ENCODE measurements at places on chromosomes 1 and 21.
A peak's percentile ranks its signal among the peaks of the same experiment; 100 is the strongest.

GRCh38 chr1:168161459-168161858, 17.3 kb upstream of the TIPRL start:
- DNase-seq, result no peak

DNA sequence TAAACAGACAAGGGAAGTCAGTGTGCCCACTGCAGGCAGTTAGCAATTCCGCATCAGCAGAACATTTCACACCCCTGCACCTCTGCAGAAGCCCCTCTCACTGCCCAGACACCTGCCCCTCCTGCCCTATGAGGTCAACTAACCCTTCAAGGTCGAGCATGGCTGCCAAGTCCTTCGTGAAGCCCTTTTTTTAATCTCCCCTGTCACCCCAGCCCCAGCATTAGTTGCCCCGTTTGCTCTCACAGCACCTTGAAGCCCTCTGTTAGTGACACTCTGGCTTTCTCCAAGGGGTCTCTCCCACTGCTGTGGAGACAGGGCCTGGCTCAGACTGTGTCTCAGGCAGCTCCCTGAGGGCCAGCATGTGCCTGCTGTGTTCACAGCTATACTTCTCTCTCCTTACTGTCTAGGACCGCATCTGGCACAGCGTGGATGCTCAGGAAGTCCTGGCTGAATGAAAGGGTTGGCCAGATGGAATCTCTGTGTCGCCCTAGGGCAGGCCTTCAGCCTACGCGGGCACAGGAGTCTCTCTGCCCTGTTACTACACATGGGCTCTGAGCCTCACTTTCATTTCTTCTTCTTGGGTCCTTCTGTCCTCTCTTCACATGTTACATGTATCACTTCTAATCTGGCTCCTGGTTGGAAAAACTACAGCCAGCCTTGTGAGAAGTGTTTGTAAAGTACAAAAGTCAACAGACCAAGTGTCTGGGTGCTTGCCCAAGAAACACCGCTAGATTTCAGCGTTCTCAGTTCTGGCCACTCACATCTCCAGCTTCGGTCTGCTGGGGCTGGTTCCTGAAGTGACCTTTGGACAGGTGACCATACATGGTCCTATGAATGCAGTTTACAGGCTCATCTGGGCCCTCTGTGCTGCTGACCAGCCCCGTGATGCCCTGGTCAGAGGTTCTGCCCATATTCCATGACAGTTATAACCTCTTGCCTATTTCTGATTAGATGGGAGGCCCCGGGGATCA, 19.7 kb downstream of the SLC2A1 start:
- DNase-seq, result no peak

- DNase-seq, result no peak
Measured at GRCh38 chr1:39149509-39149908, 55.0 kb upstream of the MACF1 start.

DNA sequence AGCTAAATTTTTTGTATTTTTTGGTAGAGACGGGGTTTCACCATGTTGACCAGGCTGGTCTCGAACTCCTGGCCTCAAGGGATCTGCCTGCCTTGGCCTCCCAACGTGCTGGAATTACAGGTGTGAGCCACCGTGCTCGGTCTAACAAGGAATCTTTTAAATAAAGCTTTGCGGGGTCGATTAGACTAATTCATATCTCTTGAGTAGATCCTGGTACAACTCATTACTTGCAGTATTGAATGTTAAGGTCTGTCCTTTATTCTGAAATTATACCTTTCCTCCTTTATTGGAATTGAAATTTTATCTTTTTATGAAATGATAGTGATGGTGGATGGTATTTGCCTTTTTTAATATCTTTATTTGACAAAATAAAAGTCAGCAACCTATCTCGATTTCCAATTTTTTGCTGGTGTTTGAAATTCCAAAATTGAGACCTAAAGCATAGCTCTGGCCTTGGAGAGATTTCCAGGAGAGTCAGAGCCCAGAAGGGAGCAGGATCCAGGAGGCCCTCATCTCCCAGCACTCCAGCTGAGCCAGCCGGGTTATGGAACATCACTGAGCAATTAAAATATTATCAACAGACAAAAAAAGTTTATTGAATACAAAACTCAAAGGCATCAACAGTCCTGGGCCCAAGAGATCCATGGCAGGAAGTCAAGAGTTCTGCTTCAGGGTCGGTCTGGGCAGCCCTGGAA, 4.7 kb downstream of the S100A2 start:
- no peak for DNase-seq

DNA sequence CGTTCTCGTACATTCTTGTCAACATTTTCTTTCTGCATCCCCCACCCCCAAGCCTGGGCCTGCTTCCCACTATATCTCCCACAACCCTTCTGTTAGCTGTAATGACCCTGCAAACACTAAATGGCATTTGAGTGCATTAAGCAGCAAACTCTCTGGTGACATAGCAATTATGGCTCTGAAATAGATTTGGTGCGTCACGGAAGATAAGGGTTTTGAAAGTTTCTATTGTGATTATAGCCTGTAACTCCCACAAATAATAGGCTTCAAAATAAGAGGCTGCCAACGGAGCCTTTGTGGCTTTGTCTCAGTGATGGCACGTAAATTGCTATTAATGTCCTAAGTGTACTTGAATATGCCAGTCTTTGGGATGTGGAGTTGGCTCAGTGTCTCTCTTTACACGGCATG, 277.6 kb downstream of the PBX1 start:
- DNase-seq, result no peak

DNA sequence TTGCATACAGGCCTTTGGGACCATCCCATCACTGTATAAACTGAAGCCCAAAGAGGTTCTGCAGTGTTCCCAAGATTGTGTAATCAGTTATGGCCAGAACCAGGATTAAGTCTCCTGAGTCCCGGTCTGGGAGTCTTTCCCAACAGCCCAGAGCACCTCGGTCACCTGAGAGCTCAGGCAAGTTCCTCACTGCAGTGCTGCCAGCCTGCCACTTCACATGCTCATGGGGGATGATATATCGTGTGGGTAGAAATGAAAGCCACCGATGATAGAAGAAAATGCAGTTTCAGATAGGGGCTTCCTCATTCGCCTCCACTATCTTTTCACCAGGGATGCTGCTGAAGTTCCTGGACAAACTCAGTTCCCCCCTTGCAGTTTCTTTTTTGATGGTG, 30.4 kb downstream of the FHAD1 start:
- no peak for DNase-seq

- DNase-seq, result peak; percentile 51
Measured at GRCh38 chr1:24486331-24487065, 16.1 kb upstream of the RCAN3 start.

GRCh38 chr1:26853156-26853555, 9.8 kb upstream of the SFN start:
- peak; percentile 73 for DNase-seq

DNA sequence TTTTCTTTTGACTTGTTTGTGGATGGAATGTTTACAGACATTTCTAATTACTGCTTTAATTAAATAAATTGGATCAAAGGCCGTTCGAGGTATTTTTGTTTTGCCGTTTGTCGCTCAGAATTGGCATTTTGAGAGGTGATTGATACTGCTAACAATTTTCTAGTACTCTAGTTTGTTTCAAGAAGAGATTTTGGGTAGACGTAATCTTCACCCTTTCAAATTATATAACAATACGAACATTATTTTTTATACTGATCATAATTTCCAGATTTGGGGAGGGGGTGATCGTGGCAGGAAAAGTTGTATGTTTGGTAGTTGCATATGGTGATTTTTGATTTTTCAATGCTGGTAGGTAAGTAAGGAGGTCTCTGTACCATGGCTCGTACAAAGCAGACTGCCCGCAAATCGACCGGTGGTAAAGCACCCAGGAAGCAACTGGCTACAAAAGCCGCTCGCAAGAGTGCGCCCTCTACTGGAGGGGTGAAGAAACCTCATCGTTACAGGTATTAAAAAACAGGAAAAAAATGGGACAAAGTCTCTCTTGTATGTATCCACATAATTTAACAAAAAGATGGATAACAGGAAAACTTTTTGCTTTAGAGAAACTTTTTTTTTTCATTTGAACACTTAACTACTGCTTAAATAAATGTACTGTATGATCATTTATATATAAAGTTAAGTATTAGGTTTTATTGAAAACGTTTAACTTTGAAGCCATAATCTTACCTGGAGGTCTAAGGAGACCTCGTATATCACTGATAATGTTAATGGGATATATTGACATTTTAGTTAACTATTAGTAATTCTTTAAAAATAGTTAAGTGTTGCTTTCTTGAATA, 1.7 kb downstream of the H3-3A start:
- DNase-seq, result peak; percentile 50

- peak; percentile 34 for DNase-seq
Measured at GRCh38 chr1:89721351-89721750, 88.4 kb downstream of the LRRC8C start.

- DNase-seq, result no peak
Measured at GRCh38 chr1:167798952-167799351, 77.2 kb downstream of the MPZL1 start.

DNA sequence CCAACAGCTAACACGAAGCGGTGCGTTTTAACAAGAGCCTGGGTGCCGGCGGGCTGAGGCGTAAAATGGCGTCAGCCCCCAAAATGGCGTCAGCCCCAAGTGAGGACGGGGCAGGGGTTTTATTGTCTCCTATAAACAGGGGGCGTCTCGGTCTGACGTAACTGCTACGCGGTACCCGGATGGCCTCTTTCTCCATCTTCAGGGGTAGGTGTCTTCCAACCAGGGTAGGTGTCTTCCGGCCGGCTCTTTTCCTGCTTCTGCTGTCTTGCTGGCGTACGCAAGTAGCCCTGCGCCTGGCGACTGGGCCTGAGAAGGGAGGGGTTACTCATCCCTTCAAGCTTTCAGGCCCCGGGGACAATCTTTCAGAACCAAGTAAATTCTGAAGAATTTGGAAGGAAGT, 45.3 kb downstream of the LGR6 start:
- no peak for DNase-seq

- no peak for DNase-seq
Measured at GRCh38 chr1:9031484-9032259, 5.4 kb upstream of the SLC2A7 start.

- no peak for DNase-seq
Measured at GRCh38 chr1:119862276-119862675, 34.0 kb downstream of the ADAM30 start.

- DNase-seq, result no peak
Measured at GRCh38 chr1:8122160-8122476, 96.0 kb upstream of the ERRFI1 start.

DNA sequence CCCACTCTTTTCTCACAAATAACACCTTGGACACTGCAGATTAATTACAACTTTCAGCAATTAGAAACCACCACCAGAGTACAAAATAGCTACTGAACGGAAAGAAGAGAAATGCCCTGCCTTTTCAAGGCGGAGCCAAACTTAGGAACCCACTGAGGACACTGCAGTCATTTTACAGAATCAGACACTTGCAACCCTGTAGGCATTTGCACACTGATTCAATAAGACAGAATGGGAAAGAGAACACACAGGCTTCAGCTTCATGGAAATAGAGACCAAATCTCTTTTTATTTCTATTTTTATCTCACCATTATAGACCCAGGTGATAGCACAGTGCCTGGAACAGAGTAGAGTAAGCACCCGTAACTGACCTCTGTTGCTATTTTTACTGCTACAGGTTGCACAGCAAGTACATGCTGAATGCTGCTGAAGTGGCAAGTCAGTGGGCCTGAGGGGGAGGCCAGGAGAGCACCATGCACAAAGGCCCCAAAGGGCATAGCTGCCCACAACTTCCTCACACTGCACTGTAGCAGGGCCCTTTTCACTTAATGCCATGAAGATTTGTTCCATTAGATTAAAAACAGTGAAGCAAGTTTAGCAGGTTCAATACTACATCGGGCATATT, 50.7 kb upstream of the EDARADD start:
- no peak for DNase-seq

- no peak for DNase-seq
Measured at GRCh38 chr1:22524481-22524880, 38.8 kb upstream of the EPHA8 start.

DNA sequence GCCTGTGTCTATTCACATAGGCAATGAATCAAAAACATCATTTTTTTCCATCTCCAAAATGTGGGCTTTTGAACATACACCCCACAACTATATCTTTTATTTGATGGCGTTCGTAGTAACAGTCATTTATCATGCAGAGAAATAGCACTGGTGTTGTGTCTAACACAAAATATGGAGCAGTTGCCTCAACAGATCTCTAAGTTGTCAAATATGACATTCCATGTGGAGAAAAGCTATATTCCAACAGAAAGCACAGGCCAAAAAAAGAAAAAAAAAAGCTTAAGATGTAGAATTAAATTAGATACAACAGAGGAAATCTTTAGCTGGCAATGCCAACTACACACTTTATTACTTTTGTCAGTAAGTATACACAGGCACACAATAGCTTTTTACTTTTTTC, 411.7 kb downstream of the BRINP3 start:
- DNase-seq, result no peak

DNA sequence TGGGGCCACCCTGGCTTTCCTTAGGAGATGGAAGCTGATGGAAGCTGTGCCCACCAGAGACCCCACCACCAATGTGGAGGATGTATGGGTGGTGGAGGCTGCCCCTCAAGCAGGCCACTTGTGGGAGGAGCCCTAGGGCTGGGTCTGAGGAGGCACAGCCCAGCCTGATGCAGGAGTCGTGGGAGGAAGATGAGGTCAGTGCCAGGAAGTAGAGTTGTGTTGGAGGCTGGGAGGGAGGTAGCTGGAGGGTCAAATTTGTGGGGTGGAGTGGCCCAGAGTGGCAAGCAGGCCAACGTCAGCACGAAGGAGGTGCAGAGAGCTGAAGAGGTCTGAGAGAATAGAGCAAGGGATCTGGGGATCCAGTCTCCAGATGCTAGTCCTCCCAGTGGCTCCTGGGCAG, 119.0 kb upstream of the USP24 start:
- no peak for DNase-seq

DNA sequence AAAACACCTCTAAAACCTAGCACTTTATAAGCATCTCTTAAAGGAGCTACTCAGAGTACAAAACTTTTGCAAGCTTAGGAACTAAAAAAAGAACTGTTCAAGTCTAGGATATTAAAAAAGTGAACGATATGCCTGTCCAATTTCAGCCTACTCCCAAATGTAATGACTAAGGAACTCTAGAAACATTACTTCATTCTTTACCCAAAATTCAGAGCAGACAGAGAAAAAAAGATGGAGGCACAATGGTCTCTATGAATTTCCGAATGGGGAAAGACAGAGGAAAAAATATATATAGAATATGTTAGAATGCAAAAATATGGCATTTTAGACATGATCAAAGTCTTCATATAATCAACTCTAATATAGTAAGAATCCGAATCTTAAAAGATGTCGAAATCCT, 61.2 kb downstream of the TP53BP2 start:
- DNase-seq, result no peak

DNA sequence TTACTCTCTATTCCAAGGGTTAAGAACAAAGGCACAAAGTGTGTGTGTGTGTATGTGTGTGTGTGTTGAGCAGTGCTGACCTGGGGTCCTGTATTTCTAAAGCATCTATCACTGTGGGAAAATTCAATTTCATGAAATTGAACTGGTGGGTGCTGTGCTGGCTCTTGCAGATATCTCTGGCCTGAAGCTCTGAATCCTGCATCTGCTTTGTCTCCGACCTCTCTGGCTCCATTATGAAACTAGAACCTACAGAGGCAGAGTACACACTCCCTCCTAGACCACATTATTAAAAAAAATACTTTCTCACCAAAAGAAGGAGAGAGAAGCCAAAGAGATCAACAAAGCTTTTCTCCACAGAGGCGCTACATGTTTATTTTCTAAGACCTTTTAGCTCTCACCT, 88.4 kb upstream of the PDE4B start:
- DNase-seq, result no peak

All from T-helper 2 cell (primary cell).